ENCODE measurements at places on chromosomes 7 and 10. TPM values are rescaled to one million over a fixed set of nuclear protein-coding genes. Genes with fewer than 3 reads are reported as not detected.
A peak's percentile ranks its signal among the peaks of the same experiment; 100 is the strongest.

DNA sequence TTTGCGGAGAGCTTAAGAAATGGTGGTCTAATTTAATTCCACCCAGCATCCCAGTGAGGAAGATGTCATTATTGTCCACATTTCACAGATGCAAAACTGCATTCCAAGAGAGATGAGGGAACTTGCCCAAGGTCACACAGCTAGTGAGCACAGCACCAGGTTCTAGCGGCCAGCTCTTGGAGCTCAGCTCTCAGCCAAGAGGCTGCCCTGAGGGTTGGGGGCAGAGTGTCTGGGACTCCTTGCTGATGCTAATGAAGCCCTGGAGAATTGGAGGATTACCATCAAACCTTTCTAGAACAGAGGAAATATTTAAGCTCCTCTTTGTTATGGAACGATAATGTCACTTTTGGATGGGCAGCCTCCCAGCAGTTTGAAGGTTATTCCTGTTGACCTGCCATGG is 48.0 kb downstream of the PLPP4 start:
- no peak for DNase-seq

- DNase-seq: no peak
These were observed 677.5 kb upstream of the C7orf33 start for GRCh38 chr7:147912946-147913638.

DNA sequence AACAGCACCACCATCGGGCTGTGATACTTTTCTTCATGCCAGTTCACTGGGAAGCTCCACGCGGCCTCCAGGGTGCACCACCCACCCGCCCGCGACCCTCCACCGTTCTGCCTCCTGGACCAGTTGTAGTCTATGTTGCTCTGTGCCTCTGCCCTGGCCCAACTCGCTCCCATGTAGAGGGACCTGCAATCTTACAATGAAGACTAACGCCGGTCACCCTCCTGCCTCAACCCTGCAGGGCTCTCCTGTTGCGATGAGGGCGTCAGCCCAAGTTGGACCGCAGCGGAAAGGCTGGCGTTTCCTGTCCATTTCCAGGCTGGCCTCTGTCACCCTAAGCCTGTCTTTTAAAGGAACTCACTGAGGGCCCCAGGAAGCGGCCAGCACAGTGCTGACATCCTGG is 34.9 kb downstream of the IL15RA start:
- DNase-seq: peak; percentile 51

GRCh38 chr10:111208951-111209350 is 132.1 kb downstream of the ADRA2A start:
- no peak for DNase-seq

DNA sequence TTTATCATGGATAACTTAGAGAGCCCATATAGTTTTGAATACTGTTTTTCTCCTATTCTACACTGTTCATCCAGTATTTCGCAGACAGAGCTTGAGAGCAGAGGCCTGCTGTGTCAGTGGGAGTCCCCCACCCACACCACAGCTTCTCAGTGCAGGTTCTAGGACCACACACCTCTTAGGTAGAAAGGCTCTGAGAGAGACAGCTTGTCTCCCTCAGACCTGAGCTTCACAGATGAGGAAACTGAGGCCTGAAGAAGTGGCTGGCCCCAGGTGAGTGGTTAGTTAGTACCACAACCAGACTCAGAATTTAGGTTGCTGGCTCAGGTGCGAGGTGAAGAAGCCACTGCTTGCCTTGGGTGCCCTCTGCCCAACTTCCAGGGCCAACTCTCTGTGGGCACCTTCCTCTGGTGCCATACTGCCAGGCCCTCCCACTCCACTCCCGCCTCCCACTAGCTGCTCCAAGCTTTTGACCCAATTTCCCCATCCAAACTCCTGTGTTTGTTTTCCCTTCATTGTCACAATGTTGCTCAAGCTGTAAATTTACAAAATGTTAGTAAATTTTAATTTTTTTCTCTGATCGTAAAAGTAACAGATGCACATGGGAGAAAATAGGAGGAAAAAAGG is 7.6 kb upstream of the HILPDA start:
- no peak for DNase-seq

DNA sequence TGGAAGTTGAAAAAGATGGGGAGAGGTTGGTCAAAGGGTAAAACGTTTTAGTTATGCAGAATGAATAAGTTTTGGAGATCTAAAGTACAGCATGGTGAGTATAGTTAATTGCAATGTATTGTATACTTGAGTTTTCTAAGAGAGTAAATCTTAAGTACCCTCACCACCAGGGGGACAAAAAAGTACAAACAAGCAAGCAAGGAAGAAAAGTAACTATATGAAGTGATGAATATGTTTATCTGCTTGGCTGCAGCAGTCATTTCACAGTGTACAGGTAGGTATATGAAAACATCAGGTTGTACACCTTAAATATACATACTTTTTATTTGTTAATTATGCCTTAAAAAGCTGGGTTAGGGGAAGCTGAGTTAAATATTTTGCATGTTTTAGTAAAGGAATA is 157.3 kb downstream of the PCLO start:
- no peak for DNase-seq

DNA sequence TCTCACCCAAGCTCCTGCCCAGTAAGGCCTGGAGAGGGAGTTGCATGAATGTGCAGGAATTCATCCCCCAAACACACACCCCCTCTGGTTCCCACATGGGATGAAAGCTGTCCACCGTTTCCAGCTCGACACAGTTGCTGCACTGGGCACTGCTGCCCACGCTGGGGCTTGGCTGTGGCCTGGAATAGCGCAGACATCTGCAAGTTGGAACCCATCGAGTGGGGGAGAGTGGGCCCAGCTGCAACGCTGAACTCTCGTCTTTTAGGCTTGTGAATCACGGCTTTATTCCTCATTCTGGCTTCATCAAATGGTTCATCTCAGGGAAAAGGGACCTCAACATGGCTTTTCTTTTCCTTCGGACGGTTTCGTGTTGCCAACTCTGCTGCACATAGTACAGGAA is 264.7 kb downstream of the DNAJB6 start:
- no peak for DNase-seq

DNA sequence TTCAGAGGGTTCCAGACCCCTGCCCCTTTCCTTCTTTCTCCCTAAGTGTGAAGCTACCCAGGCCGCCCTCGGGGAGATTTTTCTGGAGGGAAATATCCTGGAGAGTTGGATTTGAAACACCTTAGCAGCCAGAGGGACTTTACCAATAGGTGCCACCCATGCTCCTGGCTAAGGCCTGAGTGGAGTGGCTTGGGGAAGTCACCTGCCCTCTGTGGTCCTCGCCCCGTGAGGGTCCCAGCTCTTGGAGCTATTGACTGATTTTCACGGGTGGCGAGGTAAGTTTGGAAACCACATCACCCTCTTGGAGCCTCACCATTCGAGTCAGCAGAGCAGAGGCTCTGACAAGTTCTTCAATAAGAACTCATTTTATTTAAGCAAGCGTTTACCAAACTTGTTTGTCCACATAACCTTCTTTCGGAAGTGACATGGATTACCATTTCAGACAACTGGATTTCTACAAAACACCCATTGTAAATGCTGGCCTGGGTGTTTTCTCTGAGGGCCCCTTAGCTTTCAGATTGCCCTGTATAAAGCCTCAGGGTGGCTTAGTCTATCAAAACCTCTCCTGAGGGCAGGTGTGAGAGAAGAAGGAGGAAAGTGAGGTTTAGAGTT is 20.4 kb downstream of the AQP1 start:
- DNase-seq: no peak

DNA sequence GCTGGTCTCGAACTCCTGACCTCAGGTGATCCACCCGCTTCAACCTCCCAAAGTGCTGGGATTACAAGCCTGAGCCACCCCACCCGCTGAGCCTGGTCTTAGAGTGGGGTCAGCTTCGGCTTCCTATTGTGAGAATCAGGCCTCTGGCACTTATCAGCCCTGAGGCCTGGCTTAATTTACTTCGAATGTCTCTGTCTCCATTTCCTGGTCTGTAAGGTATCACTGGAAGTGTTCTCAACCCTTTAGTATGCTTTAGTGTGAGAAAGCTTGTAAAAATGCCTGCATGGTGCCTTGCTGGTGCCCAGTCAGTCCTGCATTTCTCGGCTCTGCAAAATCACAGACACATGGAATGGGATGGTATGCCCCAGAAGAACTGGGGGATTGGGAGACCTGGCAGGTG is 671.4 kb upstream of the GALNT17 start:
- DNase-seq: no peak

DNA sequence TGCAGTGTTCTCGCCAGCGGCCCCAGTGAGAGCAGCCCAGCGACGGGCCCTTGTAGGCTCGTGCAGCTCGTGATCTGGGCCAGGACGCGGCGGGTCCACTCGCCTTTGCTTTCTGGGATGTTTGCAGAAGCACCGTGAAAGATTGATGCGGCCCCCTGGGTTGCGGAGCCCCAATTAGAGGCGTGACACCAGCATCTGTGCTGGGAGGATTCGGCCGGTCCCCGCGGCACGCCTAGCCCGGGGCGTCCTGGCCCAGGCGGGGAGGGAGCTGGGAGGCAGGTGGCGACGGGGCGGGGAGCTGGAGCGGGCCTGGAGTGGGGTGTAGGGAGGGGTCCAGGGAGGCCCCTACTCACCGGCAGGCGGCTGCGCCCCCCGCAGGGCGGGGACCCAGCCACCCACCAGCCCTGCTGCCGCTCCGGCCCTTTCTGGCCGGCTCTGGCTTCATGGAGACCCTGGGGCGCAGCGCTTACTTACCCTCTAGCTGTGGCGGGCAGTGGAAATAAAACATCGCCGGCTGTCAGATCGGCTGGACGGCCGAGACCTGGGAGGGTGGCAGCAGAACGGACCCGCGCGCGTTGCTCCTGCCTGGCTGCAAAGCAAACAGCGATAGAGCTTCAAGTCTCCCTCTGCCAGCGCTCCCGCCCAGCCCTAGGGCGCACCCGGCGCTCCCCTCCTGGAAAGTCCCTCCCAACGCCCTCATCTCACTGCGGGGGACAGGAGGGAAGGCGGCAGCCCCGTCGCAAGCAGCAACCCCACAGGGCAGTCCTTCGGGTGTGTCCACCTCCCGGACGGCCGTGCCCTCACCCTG is 752 bp downstream of the DRGX start:
- DNase-seq: no peak

GRCh38 chr7:37781156-37781555 is 67.2 kb upstream of the NME8 start:
- no peak for DNase-seq

DNA sequence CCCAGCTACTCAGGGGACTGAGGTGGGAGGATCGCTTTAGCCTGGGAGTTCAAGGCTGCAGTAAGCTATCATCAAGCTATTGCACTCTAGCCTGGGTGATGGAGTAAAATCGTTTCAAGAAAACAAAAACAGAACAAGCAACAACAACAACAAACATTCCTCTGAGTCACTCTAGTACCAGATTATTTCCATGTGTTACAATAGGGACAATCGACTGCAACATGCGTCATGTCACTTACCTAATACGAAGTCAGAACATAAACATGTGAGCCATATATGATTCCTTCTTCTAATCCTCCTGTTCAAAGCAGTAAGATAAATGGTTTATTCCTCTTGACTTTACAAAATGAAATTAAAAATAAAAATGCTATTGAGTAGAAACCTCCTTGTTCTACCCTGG is 57.3 kb downstream of the ZNF438 start:
- no peak for DNase-seq

GRCh38 chr10:100362570-100363496 is 15.8 kb downstream of the SCD start:
- peak; percentile 92 for DNase-seq

GRCh38 chr7:151075978-151076426 is 4.6 kb downstream of the FASTK start:
- no peak for DNase-seq

DNA sequence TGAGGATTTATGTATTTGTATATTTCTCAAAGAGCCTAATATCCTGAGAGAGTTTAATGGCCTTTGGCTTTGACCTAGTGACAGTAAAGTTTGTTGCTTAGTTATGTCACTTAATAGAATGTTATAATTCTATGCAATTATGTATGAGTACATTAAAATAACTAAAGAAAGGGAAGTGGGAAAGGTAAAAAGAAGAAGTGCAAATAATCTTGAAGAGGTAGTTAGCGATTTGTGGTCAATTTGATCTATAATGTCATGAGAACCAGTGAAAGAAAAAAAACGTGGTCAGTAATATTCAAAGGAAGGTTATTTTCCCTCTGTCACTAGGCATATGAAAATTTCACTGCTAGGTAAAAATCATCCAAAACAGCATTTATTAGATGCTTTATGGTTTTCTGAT is 143.4 kb upstream of the LSM8 start:
- no peak for DNase-seq

DNA sequence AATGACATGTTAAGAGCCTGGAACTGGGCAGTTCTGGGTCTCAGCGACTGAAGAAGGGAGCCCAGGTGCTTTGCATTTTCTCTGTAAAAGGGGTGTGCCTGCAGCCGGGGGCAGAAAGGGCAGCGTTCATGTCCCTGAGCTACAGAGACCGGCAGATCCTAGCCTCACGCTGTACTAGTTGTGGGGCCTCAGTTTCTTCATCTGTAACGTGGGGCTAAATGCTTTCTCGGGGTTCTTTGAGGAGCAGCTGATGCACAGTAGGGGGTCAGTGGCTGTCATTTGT is 79.6 kb downstream of the NEURL1 start:
- no peak for DNase-seq

- no peak for DNase-seq
These were observed 970 bp downstream of the TAS2R60 start for GRCh38 chr7:143444063-143444782.

DNA sequence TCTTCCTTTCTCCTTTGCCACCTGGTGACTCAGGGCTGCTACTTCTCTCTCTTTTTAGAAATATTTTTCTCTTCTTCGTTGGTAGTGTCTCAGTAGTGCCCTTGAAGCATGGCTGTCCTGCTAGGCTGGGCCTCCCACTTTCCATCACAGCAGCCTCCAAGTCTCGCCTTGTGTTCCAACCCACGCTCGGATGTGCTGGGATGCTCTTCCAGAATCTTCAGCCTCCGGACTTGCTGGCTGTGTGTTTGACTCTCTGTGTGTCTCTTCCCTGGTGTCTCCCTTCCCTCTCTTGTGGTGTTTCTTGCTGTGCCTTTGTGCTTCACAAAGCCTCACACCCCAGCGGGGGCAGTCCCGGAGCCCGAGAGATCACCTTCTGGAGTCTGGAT is 100.5 kb downstream of the INPP5A start:
- DNase-seq: no peak

GRCh38 chr7:30201161-30201666 is 66.4 kb downstream of the MTURN start:
- DNase-seq: no peak

- DNase-seq: no peak
These were observed 64.9 kb downstream of the CRPPA start for GRCh38 chr7:16356301-16356958.

The IFIT5 gene
- 19.3 TPM for total RNA-seq

The CYP2E1 gene
- not detected for total RNA-seq

The VSTM4 gene
- 85.3 TPM for total RNA-seq

The ZCWPW1 gene
- total RNA-seq: 4.6 TPM

The MYPN gene
- not detected for total RNA-seq

The ACSL5 gene
- total RNA-seq: 8.5 TPM

The CARD11 gene
- 0.61 TPM for total RNA-seq

The ODAD2 gene
- total RNA-seq: 2.4 TPM

The PRSS2 gene
- 4.8 TPM for total RNA-seq

The IFIT1B gene
- total RNA-seq: 0.16 TPM

The PLEKHA8 gene
- total RNA-seq: 9.0 TPM

The SPOCK2 gene
- total RNA-seq: 68.9 TPM
